ENCODE measurements at places on chromosomes 2 and 18.

- no peak for DNase-seq
Observed at GRCh38 chr2:9415516-9416169, 7.7 kb downstream of the ITGB1BP1 start.

DNA sequence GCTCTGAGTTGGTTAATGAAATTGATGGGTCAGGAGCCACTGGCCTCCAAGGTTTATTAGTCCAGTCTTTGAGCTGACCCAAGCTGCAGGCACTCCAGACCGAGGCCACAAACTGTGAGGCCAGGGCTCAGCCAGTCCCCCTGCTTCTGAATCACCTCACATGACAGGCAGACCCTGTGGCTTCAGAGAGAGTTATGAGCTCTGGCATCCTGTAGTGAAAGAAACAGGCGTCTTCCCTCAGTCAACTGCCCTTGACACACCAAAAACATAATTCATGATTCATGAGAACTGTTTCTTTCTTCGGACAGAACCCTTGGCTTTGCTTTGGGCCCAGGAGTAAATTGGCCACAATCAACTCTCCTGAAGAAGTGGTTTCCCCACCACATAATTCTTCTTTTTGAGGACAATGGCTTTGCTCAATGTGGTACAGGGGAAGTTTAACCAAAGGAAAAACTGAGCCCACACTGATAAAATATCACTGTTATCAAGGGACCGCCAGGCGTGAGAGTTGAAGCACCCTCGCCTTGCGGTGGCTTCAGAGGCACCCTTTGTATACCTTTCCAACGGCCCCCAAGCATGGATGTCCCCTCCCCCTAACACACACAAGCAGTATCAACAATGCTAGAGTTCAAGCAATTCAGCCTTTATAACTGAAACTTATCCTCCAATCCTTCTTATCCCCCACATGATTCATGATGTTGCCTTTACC is 226.9 kb downstream of the CYRIA start:
- DNase-seq = no peak

GRCh38 chr18:7307030-7307429 is 76.1 kb downstream of the LRRC30 start:
- DNase-seq = no peak

- DNase-seq = no peak
Observed at GRCh38 chr2:44290261-44290660, 15.0 kb downstream of the SLC3A1 start.

DNA sequence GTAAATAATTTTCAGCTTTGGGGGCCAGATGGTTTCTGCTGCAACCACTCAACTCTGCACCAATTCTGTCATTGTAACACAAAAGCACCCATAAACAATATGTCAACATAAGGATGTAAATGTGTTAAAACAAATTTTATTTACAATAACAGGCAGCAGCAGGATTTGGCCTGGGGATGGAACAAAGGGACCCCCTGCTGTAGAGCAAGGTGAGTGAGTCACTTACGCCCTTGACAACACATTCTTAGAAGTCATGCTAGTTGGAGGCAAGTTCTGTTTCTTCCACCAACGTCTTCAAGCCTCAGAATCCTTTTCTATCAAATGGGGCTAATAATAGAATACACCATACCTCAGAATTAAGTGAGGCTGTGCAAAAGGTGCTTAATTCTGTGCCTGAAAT is 610.2 kb upstream of the SYT4 start:
- no peak for DNase-seq

- DNase-seq = no peak
Observed at GRCh38 chr2:163808406-163808805, 72.6 kb upstream of the FIGN start.

DNA sequence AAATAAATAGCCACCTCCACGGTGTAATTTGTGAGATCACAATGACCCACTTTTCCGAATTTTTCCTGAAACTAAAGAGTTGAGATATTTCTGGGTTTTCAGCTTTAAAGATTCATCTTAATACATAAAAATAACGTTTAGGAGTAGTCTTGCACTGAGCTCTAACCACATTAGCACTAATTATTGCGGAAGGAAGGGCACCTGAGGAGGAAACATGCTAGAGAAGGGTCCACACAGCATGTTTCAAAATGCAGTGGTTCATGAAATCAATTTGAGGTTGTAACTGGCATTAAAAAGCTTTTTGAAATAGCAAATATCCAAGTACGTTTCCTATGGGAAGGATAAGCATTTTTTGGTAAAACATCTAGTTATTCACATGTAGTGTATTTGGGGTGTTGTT is 8.4 kb downstream of the INPP4A start:
- DNase-seq = no peak

DNA sequence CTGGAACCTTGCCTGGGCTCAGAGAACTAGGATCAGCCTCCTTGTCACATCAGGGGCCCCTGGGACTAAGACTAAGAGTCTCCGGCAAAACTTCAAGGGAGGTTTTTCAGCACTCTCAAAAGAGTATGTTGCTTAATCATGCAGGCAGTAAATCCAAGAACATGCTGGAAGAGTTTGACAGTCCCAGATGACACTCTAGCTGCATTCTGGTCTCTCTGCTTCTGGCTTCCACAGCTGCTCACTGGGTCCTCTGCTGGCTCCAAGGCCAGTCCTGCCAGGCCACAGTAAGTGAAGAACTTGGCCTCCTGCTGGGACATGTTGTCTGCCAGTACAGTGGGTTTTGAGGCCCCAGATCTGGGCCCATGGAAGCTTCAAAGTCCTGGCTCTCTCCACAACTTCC is 45.2 kb upstream of the IL1RL1 start:
- DNase-seq = no peak

GRCh38 chr2:152198499-152198898 is 22.9 kb upstream of the STAM2 start:
- DNase-seq = no peak

DNA sequence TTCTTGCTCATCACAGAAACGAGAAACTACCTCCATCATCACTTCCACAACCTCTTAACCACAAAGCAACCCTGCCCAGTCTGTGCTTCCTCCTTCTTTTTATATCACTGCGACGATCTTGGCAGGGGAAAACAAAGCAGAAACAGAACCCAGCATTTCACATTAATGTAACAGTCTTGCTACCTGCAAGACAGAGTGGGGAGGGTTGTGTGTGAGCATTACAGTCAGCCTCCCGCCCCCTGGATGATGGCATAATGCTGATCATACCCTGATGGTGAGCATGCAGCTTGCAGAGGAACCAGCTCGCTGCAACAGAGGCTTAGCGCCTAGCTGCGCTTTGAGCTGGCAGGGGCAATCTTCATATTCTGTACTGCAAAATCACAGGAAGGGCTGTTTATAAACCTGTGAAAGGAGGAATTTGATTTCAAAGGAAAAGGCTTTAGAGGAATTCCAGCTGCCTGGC is 376.1 kb downstream of the IRS1 start:
- no peak for DNase-seq

DNA sequence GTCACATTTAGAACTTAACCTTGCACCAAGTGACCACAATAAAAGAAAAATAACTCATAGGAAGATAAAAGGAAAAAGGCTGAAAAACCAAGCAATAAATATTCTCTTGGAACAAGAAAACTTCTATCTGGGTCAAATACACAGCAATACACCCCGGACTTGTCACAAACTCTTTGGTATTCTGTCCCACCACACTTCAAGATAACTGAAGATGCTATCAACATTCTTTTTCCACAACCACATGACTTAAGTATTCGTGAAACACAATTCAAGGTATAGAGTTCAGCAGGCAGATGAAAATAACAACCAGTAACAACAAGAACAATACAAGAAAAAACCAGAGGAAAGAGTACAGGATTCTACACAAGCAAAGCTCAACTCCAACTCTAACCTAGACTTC is 18.0 kb downstream of the MBD2 start:
- DNase-seq = no peak

- no peak for DNase-seq
Observed at GRCh38 chr2:6216234-6216633, 524.0 kb downstream of the SOX11 start.

- no peak for DNase-seq
Observed at GRCh38 chr2:114049826-114050225, 159.9 kb downstream of the ACTR3 start.

- DNase-seq = no peak
Observed at GRCh38 chr2:127104881-127105655, 1.9 kb downstream of the BIN1 start.

- DNase-seq = no peak
Observed at GRCh38 chr18:21361307-21361880, 119.4 kb downstream of the GREB1L start.

- DNase-seq = peak; percentile 50
Observed at GRCh38 chr2:142742371-142743214, 134.9 kb upstream of the KYNU start.
